ENCODE measurements at places on chromosomes 1 and 21.

DNA sequence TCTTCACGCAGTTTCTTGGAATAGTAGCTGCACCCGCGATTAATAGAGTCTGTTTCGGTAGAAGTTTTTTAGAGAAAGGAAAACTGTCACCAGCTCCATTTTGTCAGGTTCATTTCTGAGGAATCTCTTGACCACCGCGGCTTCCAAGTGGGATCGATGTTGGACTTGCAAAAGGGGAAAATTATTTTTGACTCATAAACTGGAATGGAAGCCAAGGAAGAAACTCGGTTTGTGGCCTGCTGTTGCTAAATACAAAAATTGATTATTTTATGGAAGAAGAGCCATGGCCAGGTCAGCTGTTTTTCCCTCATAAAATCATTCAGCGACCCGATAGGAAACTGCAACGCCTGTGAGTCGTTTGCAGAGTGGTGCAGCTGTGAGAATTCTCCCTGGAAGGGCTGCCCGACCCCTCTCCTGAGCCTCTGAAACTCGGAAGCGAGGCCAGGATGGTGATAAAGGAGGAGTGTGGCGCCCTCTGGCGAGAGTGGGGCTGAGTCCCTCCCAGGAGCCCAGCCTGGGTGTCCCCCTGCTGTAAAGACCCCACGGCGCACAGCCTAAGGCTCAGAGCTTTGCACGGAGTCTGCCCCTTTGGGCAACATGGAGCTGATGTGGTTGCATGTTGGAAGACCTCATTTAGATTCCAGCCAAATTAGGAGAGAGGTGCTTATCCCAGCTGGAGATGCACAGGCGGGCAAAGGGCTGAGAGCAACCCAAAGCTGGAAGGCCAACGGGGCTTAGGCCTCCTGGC lies 83.6 kb upstream of the SLC25A33 start:
- DNase-seq = peak; percentile 80

DNA sequence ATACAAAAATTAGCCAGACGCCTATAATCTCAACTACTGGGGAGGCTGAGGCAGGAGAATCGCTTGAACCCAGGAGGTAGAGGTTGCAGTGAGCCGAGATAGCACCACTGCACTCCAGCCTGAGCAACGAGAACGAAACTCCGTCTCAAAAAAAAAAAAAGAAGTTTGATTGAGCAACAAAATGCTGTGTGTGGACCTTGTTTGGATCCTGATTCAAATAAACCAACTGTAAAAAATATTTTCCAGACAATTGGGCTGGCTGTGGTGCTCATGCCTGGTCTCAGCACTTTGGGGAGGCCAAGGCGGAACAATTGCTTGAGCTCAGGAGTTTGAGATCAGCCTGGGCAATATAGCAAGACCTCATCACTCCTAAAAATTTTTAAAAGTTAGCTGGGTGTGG lies 16.8 kb downstream of the PTAFR start:
- DNase-seq = no peak

DNA sequence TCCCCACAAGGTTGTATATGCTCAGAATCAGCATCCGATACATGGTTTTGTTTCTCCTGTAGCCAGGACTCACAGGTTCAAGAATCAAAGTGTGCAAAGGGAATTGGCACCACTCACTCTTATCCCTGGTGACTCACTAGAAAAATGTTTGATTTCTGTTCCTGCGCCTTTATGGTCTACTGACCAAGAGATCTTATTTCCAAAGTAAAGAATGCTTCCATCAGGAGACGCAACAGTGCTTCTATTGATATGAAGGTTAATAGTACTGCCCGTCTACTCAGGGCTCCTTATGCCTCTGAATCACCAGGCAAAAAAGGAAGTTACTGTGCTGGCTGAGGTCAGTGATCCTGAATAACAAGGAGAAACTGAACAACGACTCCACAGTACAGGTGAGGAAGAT lies 1392.0 kb upstream of the PRMT6 start:
- DNase-seq = no peak

DNA sequence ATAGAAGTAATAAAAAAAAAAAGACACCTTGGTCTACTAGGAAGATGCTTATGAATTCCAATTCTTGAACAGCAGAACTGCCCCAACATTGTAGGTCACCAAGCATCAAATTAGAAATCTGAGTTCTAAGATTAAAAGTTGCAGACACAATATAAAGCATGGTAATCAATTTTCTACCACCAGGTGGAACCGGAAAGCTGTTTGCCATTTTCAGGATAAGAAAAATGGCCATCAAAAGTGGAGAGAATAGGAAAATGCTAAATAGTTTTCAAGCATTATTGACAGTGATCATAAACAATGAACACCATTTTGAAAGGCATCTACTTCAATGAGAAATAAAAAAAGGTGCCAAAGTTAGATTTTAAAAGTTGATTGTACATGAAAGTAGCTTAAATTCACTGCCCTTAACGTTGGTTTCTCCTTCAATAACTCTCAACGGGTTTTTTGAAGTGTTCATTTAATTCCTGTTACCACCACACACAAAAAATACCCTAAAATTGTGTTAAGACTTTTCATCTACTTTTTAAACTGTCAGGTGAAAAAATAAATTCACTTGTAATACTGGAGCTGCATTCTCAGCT lies 252.9 kb downstream of the KCNT2 start:
- DNase-seq = no peak

DNA sequence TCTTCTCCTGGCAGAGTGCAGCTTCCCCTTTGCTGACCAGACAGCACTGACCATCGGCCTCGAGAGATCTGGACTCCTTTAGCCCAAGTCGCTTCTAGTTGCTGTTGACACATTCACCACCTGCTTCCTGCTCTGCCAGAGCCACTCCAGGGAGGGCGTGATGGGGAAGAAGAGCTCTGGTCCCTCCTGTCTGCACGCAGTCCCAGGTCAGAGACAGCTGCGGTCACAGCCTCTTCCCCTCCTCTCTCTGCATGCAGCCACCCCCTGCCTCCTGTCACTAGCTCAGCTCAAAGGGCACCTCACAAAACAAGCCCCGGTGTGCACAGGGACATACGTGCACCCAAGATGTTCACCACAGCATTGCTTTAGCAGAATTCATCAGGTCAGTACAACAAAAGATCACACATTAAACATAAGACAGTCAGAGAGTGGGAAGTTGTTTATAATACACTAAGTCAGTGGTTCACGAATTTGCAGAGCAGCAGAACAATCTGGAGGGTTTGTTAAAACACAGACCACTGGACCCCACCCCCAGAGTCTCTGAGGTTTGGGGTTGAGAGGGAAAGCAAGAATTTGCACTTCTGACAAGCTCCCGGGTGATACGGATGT lies 132.9 kb downstream of the SYF2 start:
- peak; percentile 54 for DNase-seq

- no peak for DNase-seq
Measured at GRCh38 chr1:178189814-178190213, 95.9 kb downstream of the RASAL2 start.

DNA sequence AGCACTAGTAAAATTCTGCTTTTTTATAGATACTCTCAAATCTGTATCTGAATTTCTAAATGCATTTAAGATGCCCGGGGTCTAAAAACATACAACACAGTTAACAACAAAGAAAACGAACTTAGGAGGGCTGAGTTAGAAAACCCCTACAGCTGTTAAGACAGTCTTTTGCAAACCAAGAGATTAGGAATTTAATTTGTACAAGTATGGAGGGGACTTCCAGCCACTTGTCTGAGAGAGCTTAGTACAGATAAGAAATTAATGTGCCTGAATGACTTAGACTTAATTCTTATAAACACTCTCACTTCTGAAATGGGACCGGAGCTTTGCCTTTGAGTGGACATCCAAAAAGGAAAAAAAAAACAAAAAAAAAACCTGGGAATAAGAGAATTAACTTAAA lies 61.6 kb downstream of the SMYD3 start:
- DNase-seq = no peak

Data from activated T-cell treated with anti-CD3 and anti-CD28 coated beads, Interleukin-2, amount 50 U/mL, for 48 hours (primary cell).